ENCODE measurements at places on chromosomes 1 and 21. TPM values are rescaled to one million over a fixed set of nuclear protein-coding genes. Genes with fewer than 3 reads are reported as not detected.

Gene SPRR2B
- not detected for total RNA-seq

Gene RGS8
- total RNA-seq = not detected

Gene CAMK1G
- total RNA-seq = not detected

DNA sequence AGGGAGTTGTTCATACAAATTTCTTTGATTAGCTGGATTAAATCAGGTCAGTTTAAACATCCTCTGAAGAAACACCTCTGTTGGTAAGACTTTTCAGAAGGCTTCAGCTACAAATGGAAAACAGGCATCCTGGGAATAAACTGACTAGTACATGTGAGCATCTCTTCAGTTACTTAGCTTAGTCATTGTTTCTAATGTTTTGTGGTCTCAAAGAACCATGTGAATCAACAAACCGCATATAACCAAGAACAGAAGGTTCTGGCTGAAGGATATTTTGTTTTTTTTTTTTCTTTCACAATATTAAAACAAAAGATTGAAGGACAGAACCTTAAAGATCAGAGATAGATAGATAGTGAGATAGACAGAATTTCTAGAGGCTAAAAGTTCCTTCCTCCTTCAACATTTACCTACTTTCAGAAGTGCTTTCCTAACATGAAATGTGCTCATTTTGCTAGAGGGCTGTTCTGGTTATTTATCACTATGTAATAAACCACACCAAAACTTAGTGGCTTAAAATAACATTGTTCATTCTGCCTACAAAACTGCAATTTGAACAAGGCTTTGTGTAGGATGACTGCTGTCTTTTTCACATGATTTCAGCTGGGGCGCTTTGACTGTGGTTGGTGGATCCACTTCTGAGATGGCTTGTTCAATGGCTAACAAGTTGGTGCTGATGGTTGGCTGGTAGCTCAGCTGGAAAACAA is 119.8 kb upstream of the PTGFR start:
- DNase-seq = no peak

DNA sequence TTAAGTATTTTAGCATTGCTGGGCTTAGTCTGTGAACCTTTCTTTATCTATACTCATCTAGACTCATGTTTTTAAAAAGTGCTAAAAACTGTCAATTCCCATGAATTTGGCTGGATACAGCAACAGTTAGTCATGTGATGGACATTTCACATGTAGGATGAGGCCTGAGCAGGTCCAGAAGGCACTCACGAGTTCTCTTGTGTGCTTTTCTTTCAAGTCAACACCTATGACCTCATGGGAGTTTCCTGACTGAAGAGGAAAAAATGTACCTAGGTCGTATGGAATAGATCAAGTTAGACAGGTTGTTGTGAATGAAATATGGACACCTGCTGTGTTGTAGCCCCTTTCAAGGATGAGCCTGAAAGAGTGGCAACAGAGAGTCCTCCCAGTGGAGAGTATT is 394.2 kb downstream of the DUSP10 start:
- no peak for DNase-seq

DNA sequence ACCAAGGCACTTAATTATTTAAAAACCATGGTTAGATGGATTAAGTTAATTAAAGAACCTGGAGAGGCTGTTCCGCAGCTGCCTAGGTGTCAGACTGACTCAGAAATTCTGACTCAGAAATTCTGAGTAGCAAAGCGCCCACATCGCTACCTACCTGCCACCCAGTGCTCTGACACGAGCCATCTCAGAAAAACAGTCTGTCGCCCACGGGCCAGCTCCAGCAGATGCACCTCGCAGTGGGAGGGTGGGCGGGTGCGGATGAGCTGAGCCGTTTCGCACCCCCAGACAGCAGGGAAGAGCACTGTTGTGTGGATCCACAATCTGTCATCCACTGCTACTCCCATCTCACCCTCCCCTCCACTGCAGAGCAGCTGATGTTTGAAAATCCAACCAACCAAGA is 13.5 kb downstream of the KCNK1 start:
- DNase-seq = no peak

DNA sequence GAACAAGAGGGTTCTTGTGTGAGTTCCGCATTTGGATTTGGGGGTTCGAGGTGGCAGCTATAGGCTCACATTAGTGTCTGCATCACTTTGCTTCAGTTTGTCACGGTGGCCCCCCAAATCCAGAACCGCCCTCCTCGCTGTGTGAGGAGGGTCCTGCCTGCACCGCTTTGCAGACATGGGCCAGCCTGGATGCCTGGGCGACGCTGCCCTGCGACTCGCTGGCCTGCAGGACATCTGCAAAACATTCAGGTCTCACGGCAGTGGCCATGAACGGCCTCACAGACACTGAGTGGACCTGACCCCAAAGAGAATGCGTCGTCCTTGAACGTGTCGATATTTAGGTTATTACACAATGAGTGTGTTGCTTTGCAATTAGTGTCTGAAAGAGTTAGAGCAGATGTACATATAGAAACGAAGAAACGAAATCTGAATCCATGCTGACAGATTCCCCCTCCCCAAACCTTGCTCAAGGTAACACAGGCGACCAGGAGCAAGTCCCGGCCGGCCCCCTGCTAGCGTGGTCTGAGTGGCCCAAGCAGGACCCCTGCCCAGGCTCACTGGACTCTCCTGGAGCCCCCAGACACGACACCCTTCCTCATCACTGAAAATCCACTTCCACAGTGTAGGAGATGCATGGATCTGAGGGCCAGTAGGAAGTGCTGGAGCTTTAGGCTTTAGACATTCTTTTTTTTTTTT is 20.4 kb downstream of the PDE9A start:
- no peak for DNase-seq

DNA sequence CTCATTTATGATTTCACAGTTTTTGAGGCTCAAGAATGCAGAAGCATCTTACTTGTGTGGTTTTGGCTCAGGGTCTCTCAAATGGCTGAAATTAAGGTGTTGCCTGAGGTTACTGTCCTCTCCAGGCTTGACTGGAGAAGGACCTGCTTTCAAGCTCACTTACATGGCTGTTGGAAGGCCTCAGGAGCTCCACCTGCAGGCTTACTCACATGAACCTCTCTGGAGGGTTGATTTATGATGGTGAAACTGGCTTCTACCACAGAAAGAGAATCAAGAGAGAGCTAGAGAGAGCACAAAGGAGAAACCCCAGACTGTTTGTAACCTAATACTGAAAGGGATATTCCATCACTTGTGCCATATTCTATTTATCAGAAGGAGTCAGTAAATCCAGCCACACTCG is 6.2 kb upstream of the KCNK2 start:
- DNase-seq = peak; percentile 45

DNA sequence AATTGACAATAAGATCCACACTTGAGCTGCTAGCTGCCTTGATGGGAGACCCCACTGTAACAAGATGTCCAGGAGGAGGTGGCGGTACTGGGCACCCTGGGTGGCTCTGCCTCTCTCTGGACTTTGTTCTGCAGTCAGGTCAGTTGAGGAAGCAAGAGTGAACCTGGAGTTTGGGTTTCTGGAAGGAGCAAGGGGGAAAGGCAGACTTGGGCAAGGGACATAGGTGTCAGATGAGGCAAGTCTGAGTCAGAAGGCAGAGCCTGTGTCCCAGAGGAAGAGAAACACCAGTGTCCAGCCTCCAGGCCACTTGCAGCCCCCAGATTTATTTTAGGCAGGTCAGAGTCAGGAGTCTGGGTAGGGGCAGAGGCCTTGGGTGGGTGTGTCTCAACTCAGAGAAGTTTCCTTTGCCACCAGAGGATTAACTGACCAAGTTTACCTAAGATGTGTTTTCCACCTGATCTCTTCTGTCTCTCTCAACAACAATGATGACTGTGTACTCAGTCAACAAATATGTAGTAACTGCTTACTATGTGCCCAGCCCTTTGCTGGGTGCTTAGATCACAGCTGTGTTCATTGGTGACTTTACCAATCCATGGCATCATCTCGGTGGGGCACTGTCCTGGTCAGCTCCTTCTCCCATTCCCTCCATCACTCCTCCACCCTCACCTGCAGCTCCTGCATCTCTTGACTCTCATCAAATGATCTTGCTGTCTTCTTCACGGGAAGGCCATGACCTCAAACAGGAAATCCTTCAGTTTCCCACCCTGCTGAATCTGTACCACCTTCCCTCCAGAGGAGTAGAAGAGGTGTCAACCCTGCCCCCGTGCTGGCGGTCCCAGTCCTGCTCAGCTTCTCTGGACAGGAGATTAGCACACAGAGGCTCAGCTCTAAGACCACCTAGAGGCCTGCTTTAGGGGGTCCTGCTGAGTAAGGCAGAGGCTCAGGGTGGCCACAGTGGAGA is 36.6 kb downstream of the ELF3 start:
- peak; percentile 75 for DNase-seq

DNA sequence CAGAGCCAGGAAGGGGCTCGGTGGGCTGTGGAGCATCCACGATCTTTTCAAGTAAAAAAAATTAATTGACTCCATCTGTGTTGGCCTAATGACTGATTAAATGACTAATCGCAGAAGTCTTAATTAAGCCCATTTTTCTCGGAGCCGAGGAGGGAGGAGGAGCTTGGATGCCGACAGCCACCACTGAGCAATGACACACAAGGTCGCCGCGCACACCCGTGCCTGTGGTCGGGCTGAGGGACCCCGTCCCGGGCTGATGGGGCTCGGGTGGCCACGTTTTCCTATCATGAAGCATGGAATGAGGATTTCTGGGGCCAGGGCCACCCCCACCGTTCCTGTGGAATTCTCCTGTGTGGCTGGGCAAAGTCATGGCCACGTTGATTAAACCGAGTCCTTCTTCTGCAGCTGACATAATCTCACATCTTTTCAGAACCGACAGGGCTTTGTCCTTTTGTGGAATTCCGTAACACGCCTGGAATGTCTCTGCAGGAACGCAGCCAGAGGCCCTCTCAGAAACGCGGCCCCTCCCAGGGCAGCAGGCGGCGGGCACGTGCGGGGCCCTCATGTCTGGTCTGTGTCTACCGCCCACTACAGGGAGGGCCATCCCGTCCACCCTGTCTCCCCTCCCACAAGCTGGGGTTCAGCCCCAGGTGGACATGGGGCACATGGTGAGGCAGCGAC is 60.7 kb downstream of the MORN1 start:
- no peak for DNase-seq
